ENCODE measurements at places on chromosomes 16 and 17.
A peak's percentile ranks its signal among the peaks of the same experiment; 100 is the strongest.

DNA sequence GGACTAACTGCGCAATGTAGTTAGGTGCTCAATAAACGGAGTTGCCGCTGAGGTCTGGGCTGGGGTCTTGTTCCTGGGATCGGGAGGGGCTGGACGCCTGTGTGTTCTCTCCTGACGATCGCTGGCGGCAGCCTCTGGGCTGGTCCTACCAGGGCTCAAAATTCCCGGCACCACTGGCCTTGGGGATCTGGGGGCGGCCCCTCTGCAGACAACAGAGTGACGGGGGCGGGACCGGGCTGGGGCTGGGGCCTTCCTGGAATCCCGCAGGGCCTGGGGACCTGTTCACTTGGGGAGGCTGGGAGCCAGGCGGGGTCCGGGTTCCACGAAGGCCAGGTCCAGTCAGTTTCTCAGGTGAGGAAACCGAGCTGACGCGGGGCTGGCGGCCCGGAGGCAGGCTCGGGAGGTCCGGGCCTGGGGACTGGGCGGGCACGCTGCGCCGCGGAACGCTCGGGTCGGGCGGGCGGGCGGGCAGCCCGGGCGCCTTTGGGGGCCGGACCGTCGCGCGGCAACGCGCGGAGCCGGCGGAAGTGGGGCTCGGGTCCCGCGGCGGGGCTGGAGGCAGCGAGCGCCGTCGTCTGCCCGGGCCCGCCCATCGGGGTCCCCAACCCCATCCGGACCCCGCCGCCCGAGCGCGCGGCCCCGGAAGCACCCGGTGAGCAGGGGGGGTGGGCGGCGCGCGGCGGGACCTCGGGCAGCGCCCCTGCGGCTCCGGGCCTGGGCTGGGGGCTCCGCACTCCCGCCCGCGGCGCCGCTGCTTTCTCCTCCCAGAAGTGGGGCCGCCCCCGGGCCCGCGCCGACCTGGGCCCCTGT is at the start of gene PIGQ:
Gene PIGQ (plus strand): TSS at position 524 of the 810 bp plus-strand sequence. CDS start 4,107 bp downstream, outside the sequence.
- DNase-seq, result peak; percentile 41

DNA sequence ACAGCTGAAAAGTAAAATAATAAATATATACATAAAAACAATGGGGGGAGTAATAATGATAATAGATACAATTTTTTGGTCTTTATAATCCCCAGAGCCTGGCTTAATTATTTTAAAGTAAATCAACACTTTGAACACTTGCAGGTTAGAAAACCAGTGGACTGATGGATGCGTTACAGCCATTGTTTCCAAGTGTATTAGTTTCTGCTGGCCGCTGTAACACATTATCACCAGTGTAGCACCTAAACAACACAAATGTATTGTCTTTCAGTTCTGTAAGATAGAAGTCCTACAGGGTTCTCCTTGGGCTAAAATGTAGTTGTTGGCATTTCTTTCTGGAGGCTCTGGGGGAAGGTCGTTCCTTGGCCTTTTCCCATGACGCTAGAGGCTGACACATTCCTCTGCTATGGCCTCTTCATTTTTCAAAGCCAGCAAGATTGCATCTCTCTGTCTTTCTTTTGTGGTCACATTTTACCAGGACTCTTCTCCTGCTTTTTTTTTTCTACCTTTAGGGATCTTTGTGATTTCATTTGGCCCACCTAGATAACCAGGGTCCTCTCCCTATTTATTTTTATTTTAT is 116.8 kb downstream of the WWOX start:
- no peak for DNase-seq

GRCh38 chr16:85662482-85662812 is 26.3 kb downstream of the GINS2 start:
- DNase-seq, result no peak

GRCh38 chr17:885971-886571 is 93.5 kb downstream of the NXN start:
- no peak for DNase-seq

DNA sequence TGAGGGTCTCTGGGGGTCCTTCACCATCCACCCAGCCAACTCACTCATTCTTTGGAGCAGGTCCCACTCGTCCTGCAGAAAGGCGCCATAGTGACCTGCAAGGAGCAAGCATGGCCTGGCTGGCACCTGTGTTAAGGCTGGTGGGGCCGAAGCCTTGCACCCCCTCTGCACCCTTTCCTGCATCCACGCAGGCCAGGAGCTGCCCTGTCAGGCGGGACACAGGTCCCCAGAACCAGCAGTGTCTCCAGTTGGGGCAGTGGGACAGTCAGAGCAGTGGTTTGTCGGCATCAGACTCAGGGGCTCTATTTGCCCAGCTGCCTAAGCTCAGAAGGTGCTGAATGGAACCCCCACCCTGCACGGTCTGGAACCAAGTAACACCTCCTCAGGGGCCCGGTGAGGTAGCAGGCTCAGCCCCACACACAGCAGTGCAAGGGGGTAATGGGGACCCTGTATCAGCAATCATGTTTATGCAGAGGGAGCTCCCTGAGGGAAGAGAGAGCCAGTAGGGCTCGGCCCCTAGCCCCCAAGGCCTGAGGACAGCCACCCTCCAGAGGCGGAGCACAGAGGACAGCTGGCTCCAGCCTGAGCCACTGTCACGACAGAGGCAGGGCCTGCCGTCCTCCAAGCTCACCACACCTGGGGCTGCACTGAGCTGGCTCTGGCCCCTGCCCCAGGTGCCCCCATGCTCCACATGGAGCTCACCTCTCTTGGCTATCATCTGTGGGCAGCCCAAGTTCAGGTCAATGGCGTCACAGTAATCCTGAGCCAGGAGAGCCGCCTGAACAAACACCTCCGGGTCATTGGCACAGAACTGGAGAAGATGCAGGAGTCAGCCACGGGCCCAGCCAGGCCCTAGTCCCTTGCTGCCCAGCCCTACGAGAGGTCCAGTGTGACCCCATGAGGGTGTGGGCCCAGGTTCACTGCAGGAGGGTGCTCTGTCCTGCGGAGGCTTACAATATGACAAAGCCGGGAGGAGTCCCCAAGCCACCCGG is 1.9 kb downstream of the DUS1L start:
- no peak for DNase-seq

GRCh38 chr17:50127697-50128361 is 2.1 kb downstream of the SAMD14 start:
- peak; percentile 47 for DNase-seq

DNA sequence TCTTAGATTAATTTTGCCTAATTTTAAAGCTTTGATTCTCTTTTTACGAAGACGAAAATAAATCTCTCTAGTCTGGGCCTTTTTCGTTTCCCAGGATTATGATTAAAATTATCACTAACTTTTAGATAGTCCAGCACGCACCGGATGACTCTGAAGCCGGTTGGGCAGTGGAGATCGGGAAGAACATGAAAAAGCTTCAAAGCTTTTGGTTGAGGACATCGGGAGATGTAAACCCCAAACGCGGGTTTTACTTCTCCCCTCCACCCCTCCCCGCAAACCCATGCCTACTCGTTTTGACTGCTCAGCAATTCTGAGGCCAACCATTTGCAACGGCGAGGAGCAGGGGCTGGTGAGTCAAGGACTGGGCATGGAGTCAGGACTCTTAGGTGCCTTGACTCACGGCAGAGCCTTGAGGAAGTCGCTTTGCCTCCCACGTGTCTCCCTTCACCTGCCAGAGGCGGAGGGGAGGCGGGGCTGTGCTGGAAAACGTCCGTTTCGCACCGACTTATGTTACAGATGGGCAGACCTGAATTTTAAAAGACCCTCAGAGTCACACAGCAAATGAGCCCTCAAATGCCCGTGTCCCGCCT is 989 bp upstream of the DUSP14 start:
- DNase-seq, result peak; percentile 51

- no peak for DNase-seq
These were observed 128.2 kb downstream of the HS3ST3B1 start for GRCh38 chr17:14429084-14429483.

DNA sequence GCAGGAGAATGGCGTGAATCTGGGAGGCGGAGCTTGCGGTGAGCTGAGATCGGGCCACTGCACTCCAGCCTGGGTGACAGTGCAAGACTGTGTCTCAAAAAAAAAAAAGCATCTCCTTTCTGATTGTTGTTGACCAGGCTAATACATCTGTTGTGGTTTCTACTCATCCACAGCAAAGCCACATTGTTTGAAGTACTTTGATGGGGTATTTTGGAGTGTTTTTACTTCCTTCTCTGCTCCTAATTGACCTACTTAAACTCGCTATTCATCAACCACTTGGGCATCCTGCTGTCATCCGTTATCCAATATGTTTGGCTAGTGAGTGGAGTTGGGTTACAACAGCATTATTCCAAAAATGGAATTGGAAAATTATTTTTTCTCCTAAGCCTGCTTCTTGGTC is 3.5 kb upstream of the CDC27 start:
- DNase-seq, result no peak

- DNase-seq, result no peak
These were observed 13.3 kb upstream of the MPO start for GRCh38 chr17:58294034-58294433.

GRCh38 chr17:21005367-21005766 is 37.4 kb downstream of the USP22 start:
- no peak for DNase-seq

DNA sequence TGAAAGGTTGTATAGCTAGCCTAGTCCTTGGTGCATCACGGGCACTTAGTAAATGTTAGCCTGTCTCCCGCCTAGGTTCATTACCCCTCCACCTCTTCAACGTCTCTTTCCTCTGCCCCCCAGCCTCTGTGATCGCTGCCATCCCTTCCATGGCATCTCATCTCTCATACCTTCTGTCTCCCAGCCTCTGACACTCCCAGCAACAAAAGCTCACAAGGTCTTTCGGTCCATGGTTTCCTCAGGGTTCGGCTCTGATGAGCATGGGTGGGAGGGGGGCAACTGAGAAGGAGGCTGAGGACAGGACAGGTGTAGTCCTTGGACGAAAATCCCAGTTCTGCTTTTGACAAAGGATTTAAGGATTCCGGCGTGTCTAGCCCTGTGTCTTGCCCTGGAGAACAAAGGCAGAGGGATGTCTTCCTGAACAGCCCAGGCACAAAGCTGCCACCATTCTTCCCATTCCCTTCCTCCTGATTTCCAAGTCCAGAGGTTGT is 16.7 kb downstream of the CCR7 start:
- DNase-seq, result no peak

GRCh38 chr16:66872943-66873684 is 7.2 kb upstream of the PDP2 start:
- DNase-seq, result peak; percentile 99

GRCh38 chr17:13753771-13754170 is 152.0 kb upstream of the HS3ST3A1 start:
- DNase-seq, result no peak

Data from HL-60 (cell line).